ENCODE measurements at places on chromosomes 6 and 20.

DNA sequence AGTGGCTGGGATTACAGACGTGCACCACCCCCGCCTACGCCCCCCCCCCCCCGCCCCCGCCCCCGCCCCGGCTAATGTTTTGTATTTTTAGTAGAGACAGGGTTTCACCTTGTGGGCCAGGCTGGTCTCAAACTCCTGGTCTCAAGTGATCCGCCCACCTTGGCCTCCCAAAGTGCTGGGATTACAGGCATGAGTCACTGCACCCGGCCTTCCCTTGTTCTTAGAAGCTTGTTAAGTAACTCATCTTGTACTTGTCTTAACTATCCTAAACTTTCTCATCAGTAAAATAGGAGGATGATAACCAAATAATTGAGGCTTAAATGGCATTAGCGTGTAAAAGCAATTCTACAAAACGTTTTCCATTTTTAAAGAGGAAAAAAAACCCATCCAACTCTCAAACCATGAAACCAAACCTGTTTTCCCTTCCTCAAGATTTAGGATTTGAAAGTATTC, 4.2 kb downstream of the CDYL start:
- peak; percentile 47 for DNase-seq

- DNase-seq: no peak
Observed at GRCh38 chr6:54907355-54907754, 60.8 kb downstream of the FAM83B start.

DNA sequence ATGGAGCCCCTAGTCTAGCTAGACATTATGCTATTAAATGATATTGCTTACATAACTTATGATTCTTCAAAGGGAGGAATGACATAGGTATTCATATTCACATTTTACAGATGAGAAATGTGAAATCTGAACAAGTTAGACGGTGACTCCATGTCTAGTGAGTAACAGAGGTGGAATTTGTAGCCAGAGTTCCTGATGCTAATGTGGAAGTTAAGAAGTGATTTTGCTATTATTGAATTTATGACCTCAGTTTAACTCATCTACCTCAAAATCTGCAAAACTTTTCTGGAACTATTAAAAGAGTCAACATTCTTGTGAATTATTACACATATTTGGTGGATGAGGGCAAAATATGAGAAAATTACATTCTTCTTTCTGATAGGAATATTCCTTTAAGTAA, 347.6 kb upstream of the MMS22L start:
- no peak for DNase-seq

- DNase-seq: no peak
Observed at GRCh38 chr20:8175741-8176675, 43.9 kb downstream of the PLCB1 start.

DNA sequence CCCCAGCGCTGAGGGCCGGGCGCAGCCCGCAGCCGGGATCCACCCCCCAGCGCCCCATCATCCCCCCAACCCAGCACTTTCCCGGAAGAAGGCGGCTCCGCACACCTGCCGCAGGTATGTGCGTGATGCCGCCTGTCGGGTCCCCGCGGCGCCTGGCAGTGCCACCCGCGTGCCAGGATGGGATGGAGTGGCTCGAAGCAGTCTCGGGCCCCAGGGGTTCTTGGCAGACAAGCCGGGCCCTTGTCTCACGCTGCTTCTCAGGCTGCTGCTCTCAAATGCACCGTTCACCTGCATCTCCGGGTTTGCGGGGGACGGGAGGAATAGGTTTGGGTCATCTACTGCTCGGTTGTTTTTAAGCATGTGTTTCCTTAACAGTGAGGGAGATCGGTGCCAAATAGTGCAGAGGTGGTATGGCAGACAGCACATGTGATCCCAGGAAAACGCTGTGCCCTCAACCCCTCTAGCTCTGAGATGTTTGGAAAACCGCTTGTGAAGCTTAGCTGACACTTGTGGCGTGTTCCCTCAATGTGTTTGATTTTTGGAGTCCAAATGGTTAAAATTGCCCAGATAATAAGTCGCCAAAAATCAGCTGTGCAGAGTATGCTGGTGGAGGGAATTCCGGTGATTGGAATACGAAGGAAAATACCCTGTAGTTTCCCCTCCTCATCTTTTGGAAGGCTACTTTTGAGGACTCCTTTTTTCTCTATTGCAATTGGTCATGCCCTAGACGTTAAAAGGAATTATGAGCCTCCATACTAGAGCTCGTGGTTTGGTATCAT, 926 bp downstream of the MYLIP start:
- peak; percentile 42 for DNase-seq

- no peak for DNase-seq
Observed at GRCh38 chr20:6126846-6127245, 4.0 kb upstream of the FERMT1 start.

DNA sequence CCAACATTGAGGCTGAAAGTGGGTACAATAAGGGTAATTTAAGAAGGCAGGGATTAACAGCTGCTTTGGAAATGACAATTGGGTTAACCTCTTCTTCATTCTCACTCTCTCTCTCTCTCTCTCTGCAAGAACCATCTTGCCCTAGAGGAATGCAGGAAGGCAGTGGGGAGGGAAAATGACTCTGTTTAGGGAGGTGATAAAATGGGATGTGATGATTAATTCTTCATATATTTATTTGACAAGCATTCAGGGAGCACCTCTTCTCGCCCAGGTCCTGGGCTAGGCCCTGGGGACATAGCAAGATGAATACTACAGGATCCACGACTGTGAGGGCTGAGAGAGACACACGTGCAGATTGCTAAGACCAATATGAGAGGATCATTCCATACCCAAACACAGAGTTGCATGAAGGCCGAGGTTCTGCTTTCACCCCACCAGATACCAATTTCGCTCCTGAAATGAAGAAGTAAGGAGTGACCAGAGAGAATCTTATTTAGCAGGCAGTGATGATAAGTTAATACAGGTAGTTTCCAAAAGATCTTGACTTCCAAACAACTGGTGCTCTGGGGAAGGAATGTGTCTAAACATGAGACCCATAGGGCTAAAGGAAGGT, 13.3 kb upstream of the PTPN1 start:
- no peak for DNase-seq

DNA sequence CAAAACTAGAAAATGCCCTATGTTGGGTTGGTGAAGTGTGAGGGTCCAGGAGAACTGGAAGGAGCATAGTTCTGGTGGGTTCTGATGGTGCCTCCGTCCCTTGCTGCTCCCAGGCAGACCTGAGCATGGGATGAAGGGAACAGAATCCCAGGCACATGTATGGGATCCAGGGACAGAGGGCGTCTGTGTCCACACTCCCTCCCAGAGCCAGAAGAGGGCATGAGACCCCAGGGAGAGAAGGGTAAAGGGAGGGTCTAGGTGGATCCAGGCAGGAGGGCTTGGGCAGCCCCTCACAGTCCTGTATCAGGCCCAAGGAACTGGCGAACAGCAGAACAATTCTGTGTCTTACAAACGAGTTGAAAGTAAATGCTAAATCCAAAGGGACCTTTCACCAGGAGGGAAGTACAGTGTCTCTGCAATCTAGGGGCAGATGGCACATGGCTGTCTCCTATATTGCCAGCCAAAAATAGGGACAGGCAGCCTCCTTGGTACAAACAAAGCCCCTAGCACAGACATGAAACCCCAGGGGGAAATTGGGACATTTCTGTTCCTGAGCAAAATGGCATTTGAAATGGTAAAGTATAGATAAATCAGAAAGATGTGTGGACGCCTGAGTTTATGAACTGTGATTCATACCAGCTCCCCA, 2.5 kb upstream of the BPIFA1 start:
- DNase-seq: peak; percentile 31

DNA sequence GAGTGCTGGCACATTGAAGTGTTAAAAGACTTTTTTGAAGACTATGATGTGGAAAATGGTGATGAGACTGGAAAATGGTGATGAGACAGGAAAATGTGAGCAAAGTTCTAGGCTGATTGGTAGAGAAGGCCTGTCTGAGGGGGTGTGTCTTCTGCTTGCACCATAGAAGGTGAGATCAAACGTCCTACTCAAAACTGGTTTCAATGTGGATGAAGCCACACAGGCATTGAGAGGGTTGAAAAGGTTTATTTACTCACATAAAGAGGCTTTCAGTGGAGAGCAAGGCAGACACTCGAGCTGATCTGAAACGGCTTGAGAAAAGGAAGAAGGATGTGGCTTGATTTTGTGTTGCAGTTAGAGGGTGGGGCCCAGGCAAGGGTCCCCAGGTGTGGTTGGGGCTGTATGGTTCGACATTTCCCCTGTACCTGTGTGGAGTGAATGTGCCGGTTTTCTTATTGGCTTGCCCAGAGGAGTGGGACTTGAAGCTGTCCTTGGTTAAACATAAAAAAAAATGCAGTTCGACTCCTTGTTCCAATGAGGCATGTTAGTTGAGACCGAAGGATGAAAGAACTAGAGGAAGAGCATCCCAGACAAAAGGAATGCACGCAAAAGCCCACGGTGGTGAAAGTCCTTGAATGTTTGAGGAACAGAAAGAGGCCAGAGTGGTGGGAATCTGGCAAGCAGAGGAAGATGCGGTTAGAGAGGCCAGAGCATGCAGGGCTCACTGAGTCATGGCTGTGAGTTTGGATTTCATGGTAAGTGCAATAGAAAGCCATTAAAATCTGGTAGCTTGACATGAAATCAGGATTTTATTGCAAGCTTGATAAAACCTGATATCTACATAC, 172.3 kb downstream of the EPM2A start:
- no peak for DNase-seq

DNA sequence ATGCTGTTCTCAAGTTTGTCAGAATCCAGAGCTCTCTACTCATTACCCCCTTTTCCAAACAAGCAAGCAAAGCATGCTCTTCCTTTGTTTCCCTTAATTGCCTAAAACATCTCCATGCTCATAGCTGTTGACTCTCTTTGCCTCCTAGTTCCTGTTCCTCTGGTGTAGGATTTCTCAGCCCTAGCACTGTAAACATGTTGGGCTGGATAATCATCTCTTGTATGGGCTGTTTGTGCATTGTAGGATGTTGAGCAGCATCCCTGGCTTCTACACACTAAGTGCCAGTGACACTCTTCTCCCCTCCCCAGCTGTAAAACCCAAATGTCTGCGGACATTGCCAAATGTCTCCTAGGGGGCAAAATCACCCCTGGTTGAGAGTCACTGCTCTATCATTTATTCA, 14.0 kb downstream of the PPARD start:
- no peak for DNase-seq

GRCh38 chr6:155755452-155755851, 299.8 kb upstream of the NOX3 start:
- no peak for DNase-seq

GRCh38 chr20:62317167-62317655, 14.4 kb downstream of the ADRM1 start:
- DNase-seq: no peak

- DNase-seq: no peak
Observed at GRCh38 chr20:63457737-63458136, 14.7 kb downstream of the KCNQ2 start.

DNA sequence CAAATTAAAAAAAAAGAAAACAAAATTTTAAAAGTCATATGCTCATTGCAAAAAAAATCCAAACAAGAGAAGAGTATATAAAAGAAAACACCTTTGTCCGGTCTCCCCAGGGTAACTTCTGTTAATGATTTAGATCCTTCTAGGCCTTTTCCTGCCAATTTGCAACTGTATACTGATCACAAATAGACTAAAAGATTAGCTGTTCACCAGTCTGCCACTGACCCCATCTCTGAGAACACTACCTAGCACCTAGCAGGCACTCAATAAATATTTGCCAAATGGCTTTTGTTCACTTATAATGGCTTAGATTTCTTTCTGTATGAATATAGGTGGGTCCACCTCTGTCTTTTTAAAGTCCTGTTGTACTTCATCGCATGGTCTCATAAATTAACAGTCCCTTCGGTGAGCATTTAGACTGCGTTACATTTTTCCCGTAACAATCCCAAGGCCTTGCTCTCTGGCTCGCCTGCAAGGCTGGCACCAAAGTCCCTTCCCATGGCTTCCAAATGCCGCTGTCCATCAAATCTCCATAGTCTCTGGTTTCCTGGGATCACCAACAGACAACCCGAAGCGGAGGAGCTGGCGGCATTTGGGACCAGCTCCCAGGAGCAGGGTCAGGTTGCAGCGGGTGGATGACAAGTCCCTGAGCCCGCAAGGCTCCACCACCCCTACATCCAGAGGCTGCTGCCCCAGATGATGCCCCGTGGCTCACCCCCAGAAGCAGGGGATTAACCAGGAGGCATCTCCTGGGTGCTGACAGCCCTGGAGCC, 11.8 kb downstream of the JPH2 start:
- DNase-seq: no peak

GRCh38 chr6:45727228-45727627, 288.4 kb downstream of the CLIC5 start:
- no peak for DNase-seq

- DNase-seq: no peak
Observed at GRCh38 chr20:33773412-33774089, 37.6 kb upstream of the CHMP4B start.

DNA sequence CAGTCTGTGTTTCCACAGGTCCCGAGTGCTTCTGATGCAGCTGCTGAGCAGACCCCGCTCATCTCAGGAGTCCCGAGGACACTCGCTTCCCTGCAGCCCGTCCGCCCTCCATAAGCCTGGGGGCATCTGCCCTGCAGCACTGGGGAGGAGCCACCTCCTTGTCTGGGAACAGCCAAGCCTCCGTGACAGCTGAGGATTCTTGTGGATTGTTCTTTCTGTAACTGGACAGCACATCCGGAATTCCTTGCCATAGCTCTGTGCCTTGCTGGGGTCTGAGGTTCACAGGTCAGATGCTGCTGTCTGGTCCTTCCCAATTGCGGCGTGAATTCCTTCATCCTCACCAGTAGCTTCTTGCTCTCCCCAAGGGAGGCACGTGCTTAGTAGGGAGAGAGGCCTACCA, 38.4 kb upstream of the FNDC1 start:
- no peak for DNase-seq

- no peak for DNase-seq
Observed at GRCh38 chr20:45306431-45306982, at the start of gene RBPJL. Gene RBPJL, plus strand, starts transcription at chr20:45306840. Its CDS starts 83 bp downstream, at chr20:45306923.

DNA sequence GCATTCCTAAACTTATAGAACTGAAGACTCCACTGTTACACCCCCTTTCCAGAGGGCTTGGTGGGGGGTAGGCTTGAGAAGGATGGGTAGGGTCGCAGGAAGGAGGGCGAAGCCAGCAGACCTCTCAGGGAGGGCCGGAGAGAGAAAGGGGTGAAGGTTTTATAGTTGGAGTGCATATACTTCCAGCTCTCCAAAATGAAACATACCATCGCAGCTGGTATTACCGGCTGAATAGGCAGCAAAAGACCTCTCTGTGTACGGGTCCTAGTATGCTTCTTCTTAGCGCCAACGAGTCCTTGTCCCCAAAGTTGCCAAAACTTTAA, 1.0 kb upstream of the VGLL2 start:
- no peak for DNase-seq

DNA sequence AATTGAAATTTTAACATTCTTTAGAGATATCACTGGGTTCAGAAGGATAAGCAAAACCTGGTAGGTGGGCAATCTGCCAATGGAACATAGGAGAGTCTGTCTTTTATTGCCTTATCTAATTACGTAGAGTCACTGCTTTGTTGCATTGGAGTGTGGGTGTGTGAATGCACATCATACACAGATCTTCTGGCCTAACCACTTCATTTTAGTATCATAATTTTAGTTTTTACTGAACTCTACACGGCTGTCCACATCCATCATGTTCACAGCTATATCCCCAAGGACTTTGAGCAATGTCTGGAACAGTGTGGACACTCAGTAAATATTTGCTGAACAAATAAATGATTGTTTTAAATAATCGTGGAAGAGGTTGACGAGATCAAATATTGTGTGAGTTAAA, 104.6 kb upstream of the AKIRIN2 start:
- DNase-seq: no peak

GRCh38 chr6:47256361-47256760, 53.3 kb downstream of the TNFRSF21 start:
- DNase-seq: no peak

Measured in lung microvascular endothelial cell (primary cell).